ENCODE measurements at places on chromosomes 4 and X. TPM values are rescaled to one million over a fixed set of nuclear protein-coding genes. Genes with fewer than 3 reads are reported as not detected.

The BEND2 gene
- total RNA-seq = not detected

The ADH6 gene
- 0.16 TPM for total RNA-seq

The NSDHL gene
- 7.3 TPM for total RNA-seq

The ARHGAP36 gene
- not detected for total RNA-seq

The IBSP gene
- total RNA-seq = not detected

The UBA1 gene
- 148 TPM for total RNA-seq

The TMEM47 gene
- total RNA-seq = 0.15 TPM

The HSFX3 gene
- total RNA-seq = not detected

The DRP2 gene
- total RNA-seq = 0.28 TPM

The TMEM150C gene
- total RNA-seq = not detected

The ABLIM2 gene
- total RNA-seq = 6.6 TPM

The FAM156B gene
- 2.7 TPM for total RNA-seq

The PDZD4 gene
- total RNA-seq = 51.3 TPM

The GPR82 gene
- 0.07 TPM for total RNA-seq

The INTU gene
- total RNA-seq = 0.44 TPM

The TGIF2LX gene
- not detected for total RNA-seq

The TCEAL6 gene
- total RNA-seq = not detected

The TNMD gene
- total RNA-seq = not detected

The PAK3 gene
- total RNA-seq = 0.32 TPM

The SHROOM2 gene
- total RNA-seq = not detected

The CT45A1 gene
- total RNA-seq = not detected

The FAM9C gene
- not detected for total RNA-seq

The HMX1 gene
- not detected for total RNA-seq

The ESX1 gene
- not detected for total RNA-seq

The ITIH6 gene
- not detected for total RNA-seq

The LUZP4 gene
- not detected for total RNA-seq

The SHOX gene
- total RNA-seq = not detected

The CFAP299 gene
- not detected for total RNA-seq

The NXF2B gene
- total RNA-seq = not detected

The DNAAF6 gene
- total RNA-seq = not detected

The CENPVL1 gene
- total RNA-seq = not detected

The HGFAC gene
- total RNA-seq = not detected

The PPP1R2C gene
- total RNA-seq = not detected

The AMOT gene
- 2.7 TPM for total RNA-seq

The HS6ST2 gene
- not detected for total RNA-seq

The MXRA5 gene
- total RNA-seq = 0.03 TPM

The RIBC1 gene
- total RNA-seq = 2.1 TPM

The AREG gene
- total RNA-seq = 1.1 TPM

The CCNA2 gene
- 1.3 TPM for total RNA-seq

The PDE6B gene
- total RNA-seq = 18.4 TPM

The ARMCX6 gene
- 31.6 TPM for total RNA-seq
